ENCODE measurements at places on chromosomes 1 and 21.

- no peak for DNase-seq
Observed at GRCh38 chr1:1114431-1114830, 1.5 kb downstream of the C1orf159 start.

GRCh38 chr1:90347366-90347765 is 352.5 kb downstream of the ZNF326 start:
- no peak for DNase-seq

DNA sequence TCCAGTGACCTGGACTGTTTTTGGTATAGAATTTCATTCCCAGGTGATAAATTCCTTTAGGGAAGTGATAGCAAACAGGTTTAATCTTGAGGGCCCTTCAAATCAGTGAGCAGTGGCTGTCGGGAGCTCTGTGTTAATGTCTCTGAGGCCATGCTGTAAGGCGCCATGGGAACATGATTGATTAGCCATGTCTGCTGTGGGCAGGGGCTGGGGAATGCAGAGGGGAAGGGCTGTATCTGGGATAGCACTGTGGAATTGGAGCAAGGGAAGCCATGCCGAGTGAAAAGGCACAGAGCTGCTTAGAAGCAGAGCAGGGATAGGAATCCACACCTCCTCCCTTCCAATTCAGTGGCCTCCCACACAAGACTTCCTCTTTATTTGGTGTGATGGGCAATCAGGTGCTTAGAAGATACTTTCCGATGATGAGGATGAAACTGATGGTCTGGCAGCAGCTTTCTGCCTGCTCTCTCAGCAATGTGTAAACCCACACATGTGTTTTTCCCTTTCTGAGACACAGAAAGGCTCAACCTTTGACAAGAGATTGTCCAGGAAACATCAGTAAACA is 83.8 kb upstream of the SSX2IP start:
- DNase-seq: no peak

DNA sequence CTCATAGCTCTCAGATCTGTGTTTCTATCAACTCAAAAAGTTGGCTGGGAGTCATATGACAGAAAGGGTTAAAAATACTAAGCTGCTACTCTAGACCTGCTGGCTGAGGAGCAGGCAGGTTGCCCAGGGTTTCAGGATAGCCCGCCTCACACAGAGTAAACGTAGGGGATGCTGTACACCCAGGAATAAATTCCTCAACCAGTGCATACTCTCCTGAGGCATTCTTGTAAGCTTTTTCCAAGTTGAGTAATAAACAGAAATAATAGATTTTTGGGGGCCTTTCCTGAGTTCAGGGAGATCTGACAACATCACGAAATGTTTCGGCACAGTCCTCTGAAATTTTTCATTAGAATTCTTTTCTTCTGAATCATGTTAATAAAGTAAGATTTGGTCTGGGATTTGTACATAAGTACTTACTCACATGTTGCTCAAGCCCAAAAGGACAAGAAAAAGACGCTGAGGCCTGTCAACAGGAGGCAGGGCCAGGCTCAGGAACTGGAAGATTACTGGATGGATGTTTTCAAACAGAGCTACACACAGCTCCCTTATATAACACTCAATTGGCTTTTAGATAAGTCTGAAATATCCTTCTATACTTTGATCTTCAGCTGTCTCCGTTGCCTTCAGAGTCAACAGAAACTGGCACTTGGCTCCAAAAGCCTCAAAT is 41.0 kb downstream of the TGFBR3 start:
- DNase-seq: no peak

DNA sequence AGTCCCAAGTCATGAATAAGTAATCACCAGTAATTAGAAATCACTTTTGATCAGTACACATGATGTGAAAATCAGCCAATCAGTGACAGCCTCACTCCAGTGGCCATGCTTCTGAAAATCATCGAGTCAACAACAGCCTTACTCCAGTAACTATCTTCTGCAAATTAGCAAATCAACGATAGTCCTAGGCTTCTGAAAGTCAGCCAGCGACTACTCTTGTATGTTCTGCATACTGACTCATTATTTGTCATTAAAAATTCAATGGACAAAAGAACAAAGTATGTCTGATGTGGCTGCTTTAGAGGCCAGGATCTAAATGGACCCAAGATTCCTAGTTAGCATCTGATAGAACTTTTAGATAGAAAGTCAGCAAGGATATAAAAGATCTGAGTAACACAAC is 102.5 kb downstream of the GPR52 start:
- no peak for DNase-seq

DNA sequence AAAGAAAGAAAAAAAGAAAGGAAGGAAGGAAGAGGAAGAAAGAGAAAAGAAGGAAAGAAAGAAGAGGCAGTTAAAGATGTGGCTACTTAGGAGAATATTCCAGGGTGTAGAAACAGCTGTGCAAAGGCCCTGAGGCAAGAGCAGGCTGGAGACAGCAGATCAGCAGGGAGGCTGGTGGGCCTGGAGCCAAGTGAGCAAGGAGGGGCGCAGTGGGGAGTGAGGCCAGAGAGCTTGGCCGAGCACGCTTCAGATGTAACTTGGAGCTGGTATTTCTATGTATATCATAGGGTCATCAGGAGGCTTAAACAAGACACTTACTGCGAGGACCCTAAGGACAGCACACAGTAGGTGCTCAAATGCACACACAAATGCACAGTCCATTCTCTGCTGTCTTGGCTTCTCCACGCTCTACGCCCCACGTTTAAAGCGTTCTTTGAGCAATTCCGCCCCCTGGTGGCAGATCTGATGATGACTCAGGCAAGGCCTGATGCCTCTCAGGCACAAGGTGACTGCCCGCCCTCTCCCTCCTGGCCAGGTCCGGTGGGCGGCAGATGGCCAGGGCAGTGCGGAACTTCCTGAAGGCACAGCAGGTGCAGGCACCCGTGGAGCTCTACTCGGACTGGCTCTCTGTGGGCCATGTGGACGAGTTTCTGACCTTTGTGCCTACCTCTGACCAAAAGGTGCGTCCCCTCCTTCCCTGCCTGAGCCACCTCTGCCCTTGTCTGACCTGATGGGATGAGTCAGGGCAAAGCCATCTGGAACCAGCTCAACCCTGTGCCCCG is 11.9 kb upstream of the PADI3 start:
- DNase-seq: peak; percentile 84

DNA sequence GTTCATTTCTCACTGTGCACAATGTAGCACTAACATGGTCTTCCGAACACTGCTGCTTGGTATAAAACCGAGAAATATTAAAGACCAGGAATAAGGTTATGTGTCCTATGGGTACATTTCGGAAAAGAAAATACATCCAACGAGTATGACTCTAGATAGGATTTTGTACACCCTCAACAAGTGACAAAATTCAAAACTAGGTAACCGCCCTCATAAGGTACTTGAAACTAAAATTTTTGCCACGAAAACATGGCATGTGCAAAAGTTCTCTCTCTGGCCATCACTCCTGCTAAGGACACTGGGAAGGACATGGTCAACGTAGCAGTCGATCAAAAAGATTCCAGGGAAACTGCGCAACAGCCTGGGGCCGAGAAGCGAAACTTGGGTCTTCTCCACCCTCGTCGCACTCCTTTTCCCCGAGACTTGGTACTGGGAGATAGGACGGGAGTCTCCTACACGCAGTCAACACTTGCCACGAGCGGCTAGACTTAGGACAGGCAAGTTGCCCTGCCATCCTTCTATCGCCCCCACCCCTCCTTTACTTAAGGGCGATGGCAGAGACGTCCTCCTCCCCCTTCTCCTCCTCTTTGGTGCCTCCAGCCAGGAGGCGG is 338 bp upstream of the TOR1AIP1 start:
- no peak for DNase-seq

GRCh38 chr1:212104586-212105325 is 69.2 kb downstream of the DTL start:
- DNase-seq: no peak

- no peak for DNase-seq
Observed at GRCh38 chr1:15937706-15938168, 38.2 kb downstream of the ZBTB17 start.

GRCh38 chr1:168561989-168562388 is 14.4 kb upstream of the XCL1 start:
- no peak for DNase-seq

GRCh38 chr1:66283622-66284041 is 250.3 kb upstream of the SGIP1 start:
- no peak for DNase-seq

- DNase-seq: no peak
Observed at GRCh38 chr1:26772687-26773086, 15.1 kb upstream of the PIGV start.

GRCh38 chr1:212922016-212922415 is 28.3 kb upstream of the VASH2 start:
- DNase-seq: no peak

DNA sequence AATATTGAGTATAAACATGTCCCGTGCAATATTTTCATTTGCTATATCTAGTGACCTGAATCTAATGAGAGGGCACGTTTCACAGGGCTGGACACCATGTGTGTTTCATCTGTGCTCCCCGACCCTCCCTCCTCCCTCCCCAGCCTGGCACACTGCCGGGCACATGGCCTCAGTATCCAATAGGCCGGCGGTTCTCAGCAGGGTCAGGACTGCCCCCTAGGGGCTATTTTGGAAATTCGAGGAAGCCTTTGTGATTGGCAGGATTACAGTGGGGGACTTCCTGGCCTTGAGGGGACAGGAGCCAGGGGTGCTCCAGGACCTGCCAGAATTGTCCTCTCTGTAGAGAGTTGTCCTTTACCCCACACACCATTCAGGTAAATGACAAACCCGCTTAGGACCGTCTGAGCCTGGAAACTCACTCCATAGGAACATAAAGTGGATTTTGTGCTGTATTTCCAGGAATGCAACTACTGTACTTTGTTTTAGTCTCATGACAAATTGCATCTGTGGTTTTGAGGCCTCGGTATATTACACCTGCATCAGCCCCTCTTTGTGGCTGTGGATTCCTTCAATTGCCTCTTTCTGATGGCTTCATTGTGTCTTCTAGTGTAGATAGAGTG is 109.5 kb upstream of the SIM2 start:
- DNase-seq: peak; percentile 23

DNA sequence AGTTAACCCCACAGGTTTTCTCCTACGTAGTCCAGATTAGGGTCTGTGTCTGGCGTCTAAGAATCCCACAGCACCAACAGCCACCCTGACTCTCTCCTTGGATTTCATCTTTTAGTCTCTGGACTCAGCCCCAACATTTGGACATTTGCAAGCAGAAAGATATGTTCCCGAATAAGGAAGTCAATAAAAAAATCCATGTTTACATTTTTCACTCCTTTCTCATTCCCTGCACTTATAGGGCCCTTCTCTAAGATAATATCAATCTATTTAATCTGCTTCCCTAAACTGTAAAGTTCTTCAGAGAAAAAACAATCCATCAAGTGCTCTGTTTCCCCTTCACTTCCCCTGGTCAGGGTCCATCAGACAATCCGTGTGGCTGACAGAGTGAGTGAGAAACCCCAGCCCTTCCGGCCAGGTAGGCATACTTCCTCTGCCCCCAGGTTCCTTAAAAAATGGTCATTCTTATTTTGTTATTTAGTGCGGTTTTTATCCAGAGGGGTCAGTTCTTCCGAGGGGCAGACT is 105.9 kb upstream of the CDC42BPA start:
- no peak for DNase-seq

DNA sequence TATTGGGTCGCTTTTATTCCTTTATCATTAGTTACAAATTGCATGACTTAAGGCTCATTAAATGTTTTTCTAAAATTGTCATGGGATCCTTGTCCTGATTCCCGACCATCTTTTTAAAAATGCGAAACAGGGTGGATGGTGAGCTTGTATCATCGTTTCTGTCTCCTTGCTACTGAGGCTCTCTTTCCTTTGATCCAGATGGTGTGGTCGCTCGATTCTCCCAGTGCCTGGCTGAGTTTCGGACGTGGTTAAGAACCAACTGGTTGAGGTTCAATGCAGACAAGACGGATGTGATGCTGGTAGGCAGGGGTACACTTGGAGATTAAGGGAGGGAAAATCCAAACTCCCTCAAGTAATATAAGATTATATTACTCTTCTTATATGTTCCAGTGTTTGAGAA is 1.2 kb downstream of the MIER1 start:
- DNase-seq: no peak

- no peak for DNase-seq
Observed at GRCh38 chr21:28152732-28153131, 839.9 kb downstream of the LTN1 start.

- no peak for DNase-seq
Observed at GRCh38 chr1:203509135-203509534, 15.2 kb downstream of the OPTC start.

DNA sequence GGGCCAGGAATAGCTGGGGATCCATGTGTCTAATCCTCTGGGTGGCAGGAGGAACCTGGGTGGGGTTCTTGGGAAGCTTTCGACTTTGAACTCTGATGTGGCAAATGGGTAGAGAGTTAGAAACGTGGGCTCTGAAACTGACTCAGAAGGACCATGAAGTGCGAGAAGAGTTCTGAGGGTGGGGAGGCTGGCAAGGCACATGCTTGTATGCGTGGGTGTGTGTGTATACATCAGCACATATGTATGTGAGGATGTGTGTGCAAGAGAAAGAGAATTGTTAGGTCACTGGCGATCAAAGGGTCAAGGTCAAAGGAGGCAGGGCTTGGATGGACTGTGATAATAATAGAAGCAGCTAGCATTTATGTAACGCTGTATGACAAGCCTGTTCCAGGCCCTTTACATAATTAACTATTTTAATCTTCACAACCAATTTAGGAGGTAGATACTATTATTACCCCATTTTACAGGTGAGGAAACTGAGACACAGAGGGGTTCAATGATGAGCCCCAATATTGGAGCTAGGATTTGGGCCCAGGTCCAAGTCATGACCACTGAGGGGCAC is 84.5 kb upstream of the POU3F1 start:
- DNase-seq: no peak

DNA sequence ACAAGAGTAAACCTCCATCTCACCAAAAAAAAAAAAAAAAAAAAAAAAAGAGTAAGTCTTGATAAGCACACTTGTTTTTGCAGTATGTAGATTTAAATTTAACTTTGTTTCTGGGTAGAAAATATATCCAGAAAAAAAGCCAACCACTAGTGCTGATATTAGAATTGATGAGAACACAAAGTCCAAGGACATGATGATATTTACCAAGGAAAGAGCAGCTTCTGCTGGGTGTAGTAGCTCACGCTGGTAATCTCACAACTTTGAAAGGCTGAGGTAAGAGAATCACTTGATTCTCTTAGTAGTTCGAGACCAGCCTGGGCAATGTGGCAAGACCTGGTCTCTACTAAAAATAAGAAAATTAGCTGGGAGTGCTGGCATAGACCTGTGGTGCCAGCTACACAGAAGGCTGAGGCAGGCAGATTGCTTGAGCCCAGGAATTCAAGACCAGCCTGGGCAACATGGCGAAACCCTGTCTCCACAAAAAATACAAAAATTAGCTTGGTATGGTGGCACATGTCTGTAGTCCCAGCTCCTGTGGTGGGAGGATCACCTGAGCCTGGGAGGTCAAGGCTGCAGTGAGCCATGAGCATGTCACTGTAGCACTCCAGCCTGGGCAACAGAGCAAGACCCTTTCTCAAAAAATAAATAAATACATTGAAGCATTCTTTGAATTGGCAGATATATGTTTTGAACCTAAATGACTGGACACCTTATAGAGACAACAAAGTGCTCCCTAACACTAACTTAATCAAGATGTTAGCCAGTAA is 63.6 kb upstream of the CACYBP start:
- no peak for DNase-seq

GRCh38 chr1:9590201-9590600 is 1.5 kb downstream of the TMEM201 start:
- DNase-seq: no peak
